Liver (tissue), 10 donors: ENCODE measurements at places on chromosomes 11 and 22. TPM values are rescaled to one million over a fixed set of nuclear protein-coding genes. Genes with fewer than 3 reads are reported as not detected.

GRCh38 chr11:11661326-11662040 lies 39.7 kb upstream of the GALNT18 start:
- H3K36me3 ChIP-seq: no peaks in the 10 kb centered on the region
- H3K4me1 ChIP-seq: no peaks in the 10 kb centered on the region
- no peaks in the 10 kb centered on the region for H3K27me3 ChIP-seq
- no peak overlapping the region for H3K4me3 ChIP-seq
- H3K27ac ChIP-seq: no peak overlapping the region

GRCh38 chr11:74276581-74276980 lies 34.9 kb downstream of the P4HA3 start:
- no peak for DNase-seq

DNA sequence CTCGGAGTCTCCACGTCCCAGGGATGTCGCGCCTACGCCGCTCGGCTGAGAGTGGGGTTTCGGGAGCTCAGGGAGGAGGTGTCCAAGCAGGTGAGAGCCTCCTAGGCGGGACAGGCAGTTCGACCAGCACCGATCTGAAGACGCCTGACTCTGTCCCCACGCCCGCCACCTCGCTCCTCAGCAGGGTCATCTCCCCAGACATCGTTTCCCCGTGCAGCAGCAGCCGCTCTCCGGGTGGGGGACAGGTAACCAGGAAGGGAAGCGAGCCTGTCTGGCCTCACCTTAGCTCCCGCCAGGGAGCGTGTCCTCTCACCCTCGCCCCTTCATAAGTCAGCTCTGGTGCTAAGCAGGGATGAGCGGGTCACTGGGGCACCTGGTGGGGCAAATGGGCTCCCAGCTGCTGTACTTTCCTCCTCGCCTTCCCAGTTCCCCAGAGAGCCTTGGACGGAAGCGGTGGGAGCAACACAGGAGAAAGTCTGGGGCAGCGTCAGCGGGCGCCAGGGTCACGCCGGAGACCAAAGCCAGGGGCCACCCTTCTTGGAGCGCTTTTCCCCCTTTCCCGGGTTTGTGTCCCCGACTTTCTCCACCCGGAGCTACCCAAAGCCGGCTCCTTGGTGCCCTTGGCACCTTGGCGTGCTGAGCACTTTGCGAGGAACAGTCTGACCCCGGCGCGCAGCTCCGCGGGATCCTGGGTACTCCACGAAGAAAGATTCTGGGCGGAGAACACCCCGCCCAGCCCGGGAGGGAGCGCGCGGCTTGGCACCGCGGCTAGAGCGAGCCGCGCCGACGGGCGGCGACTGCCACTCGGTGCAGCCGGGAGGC lies 1.6 kb downstream of the SPON1 start:
- no peak overlapping the region for H3K4me3 ChIP-seq
- no peaks in the 10 kb centered on the region for H3K27me3 ChIP-seq
- H3K4me1 ChIP-seq: peaks cover 23% of the 10 kb centered on the region
- DNase-seq: no peak
- no peak overlapping the region for H3K27ac ChIP-seq

The MPZL3 gene
- 6.9 TPM for total RNA-seq

DNA sequence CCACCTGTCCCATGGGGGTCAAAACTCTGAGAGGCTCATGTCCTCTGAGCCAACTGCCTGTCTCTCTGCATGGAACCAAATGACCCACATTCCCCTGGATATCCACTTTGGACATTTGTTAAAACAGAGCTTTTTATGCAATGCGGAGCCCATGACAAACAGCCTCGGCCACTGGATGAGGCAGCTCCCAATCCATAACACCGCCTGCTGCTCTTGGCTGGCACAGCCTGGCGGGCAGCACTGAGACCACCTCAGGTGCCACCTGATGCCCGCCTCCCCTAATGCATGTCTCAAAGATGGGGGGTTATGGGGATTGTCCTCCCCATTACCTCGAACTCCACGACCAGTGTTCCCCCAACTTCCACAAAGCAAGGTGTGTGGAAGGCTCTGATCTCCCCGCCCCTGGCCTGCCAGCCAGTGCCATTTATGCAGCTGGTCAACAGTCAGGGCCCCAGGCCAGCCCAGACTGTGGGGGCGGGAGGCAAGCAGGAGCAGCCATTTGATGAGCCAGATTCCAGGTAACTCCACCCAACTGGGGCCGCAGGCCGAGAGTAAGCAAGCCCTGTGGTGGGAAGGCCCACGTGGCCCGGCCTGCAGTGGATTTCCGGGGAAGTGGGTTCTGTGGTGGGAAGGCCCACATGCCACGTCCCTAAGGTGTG lies 84.2 kb downstream of the PHF21B start:
- no peak overlapping the region for H3K27ac ChIP-seq
- DNase-seq: no peak
- no peaks in the 10 kb centered on the region for H3K36me3 ChIP-seq

- no peak for DNase-seq
- no peaks in the 10 kb centered on the region for H3K36me3 ChIP-seq
- H3K27me3 ChIP-seq: no peaks in the 10 kb centered on the region
- H3K4me3 ChIP-seq: no peak overlapping the region
- H3K27ac ChIP-seq: no peak overlapping the region
- no peaks in the 10 kb centered on the region for H3K4me1 ChIP-seq
Measured at GRCh38 chr22:36926721-36927435, 13.4 kb downstream of the CSF2RB start.

GRCh38 chr22:41382610-41383009 lies 868 bp downstream of the TEF start:
- H3K4me1 ChIP-seq: peaks cover 21% of the 10 kb centered on the region
- no peaks in the 10 kb centered on the region for H3K27me3 ChIP-seq
- H3K36me3 ChIP-seq: no peaks in the 10 kb centered on the region
- peak overlapping the region; percentile 53 for H3K4me3 ChIP-seq

- peak overlapping the region; percentile 16 for H3K4me3 ChIP-seq
- no peaks in the 10 kb centered on the region for H3K27me3 ChIP-seq
- peaks cover 38% of the 10 kb centered on the region for H3K4me1 ChIP-seq
- DNase-seq: no peak
- peak overlapping the region; percentile 45 for H3K27ac ChIP-seq
Measured at GRCh38 chr22:30289980-30290313, 642 bp upstream of the CASTOR1 start.

DNA sequence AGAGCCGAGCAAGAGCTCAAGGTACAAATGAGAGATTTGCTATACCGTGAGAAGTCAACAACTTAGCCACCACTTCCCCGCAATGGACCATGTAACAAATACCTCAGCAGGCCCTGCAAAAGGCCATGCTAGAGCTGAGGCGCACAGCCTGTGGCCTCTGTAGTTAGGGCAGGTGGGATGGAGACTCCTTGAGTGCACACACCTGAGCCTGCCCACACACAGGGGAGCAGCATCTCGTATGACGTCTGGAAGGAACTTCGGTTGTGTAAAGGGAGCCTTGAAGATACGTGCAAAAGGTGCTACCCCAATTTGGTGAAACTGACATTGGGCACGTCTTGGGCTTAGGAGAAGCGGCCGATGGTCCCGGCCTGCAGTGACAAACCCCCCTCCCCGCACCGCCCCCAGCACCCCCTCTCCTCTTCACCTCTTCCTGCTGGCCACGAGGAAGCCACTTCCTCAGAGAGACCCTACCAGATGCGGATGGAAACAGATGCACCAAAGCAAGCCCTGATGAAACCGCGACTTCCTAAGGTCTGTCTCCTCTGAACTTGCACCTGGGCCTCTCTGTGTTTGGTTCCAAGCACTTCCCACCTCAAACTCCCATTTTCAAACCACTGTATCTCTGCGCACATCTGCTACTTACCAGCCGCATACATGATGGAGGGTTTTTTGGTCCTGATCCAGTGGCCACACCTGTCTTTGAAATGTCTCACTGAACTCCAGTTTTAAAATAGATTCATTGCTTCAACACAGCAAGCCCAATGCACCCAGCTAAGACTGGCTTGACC lies 10.6 kb downstream of the CDPF1 start:
- H3K36me3 ChIP-seq: peaks cover 36% of the 10 kb centered on the region
- no peak for DNase-seq
- no peak overlapping the region for H3K4me3 ChIP-seq
- peaks cover 18% of the 10 kb centered on the region for H3K4me1 ChIP-seq
- H3K27ac ChIP-seq: no peak overlapping the region

The ZBTB44 gene
- total RNA-seq: 24.2 TPM

- peak; percentile 75 for DNase-seq
- no peak overlapping the region for H3K27ac ChIP-seq
- no peak overlapping the region for H3K4me3 ChIP-seq
- no peaks in the 10 kb centered on the region for H3K4me1 ChIP-seq
Measured at GRCh38 chr11:45105233-45105983, 41.0 kb upstream of the PRDM11 start.

- H3K4me1 ChIP-seq: no peaks in the 10 kb centered on the region
- no peak overlapping the region for H3K27ac ChIP-seq
- DNase-seq: no peak
- H3K36me3 ChIP-seq: no peaks in the 10 kb centered on the region
Measured at GRCh38 chr22:25876871-25877270, 134.9 kb downstream of the MYO18B start.
